Airway epithelial cell (primary cell): ENCODE measurements at places on chromosomes 2 and 18. TPM values are rescaled to one million over a fixed set of nuclear protein-coding genes. Genes with fewer than 3 reads are reported as not detected.

Gene GDF7
- total RNA-seq: 0.07 and 0.14 TPM in 2 replicates

Gene VSNL1
- total RNA-seq: 21.7 and 23.7 TPM in 2 replicates

Gene CROCC2
- total RNA-seq: not detected in 2 replicates

Gene UGT1A8
- 0.37 and 0.56 TPM in 2 replicates for total RNA-seq

Gene CRYBA2
- total RNA-seq: not detected in 2 replicates

Gene LHCGR
- not detected in 2 replicates for total RNA-seq

Gene CPO
- total RNA-seq: not detected in 2 replicates

Gene PLEK
- 0.05 TPM in 1 of 2 replicates, not detected in the other for total RNA-seq

Gene EFEMP1
- total RNA-seq: 233 and 248 TPM in 2 replicates

Gene PHLPP1
- total RNA-seq: 5.9 and 6.8 TPM in 2 replicates

Gene KCNJ13
- not detected in 2 replicates for total RNA-seq

Gene IL36B
- total RNA-seq: not detected in 2 replicates

Gene TANC1
- 34.1 and 43.0 TPM in 2 replicates for total RNA-seq

Gene COLEC11
- not detected in 2 replicates for total RNA-seq

Gene CNGA3
- total RNA-seq: not detected in 2 replicates

Gene IL36RN
- 9.6 and 11.6 TPM in 2 replicates for total RNA-seq

Gene TMEM163
- not detected in 2 replicates for total RNA-seq

Gene MARCO
- total RNA-seq: not detected in 2 replicates

Gene MLPH
- total RNA-seq: 3.8 and 7.8 TPM in 2 replicates

Gene DSEL
- 1.4 TPM in 2 replicates for total RNA-seq

Gene BMP10
- total RNA-seq: not detected in 2 replicates

Gene GPR45
- not detected in 2 replicates for total RNA-seq

Gene CYBRD1
- total RNA-seq: 9.6 and 11.6 TPM in 2 replicates

Gene RGPD3
- 0.09 and 0.14 TPM in 2 replicates for total RNA-seq

Gene HOXD10
- not detected in 2 replicates for total RNA-seq

Gene DLGAP1
- 0.07 and 0.33 TPM in 2 replicates for total RNA-seq

Gene CXCR1
- total RNA-seq: not detected in 2 replicates

Gene CRYGC
- not detected in 2 replicates for total RNA-seq
